Liver (tissue), 10 donors: ENCODE measurements at places on chromosomes 6 and 20.

DNA sequence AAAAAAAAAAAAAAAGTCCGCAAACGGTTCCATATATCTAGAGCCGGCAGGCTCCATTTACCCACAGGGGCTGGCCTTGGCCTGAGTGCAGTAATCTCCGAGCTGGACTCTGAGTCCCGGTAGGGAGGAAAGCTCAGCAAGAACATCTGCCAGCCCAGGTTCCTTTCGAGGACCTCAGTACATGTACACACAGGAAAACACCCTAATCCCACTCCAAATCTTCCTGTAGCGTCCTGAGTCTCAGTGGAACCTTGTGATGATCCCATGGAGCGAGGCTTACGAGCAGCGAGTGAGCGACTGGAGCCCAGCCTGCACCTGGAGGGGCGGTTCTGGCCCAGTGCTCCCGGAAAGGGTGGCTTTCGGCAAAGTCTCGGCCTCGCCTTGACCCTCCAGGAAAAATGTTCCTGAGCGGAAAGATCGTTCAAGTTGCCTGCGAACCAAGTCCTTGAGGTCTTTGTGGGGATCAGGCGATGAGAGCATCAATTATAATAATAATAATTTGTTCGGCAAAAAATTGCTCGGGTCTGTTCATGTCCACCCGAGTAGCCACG lies 32.1 kb downstream of the PRSS16 start:
- DNase-seq = no peak
- no peaks in the 10 kb centered on the region for H3K4me1 ChIP-seq
- H3K4me3 ChIP-seq = no peak overlapping the region
- H3K27me3 ChIP-seq = peaks cover 22% of the 10 kb centered on the region
- H3K27ac ChIP-seq = no peak overlapping the region

- no peaks in the 10 kb centered on the region for H3K36me3 ChIP-seq
- H3K4me1 ChIP-seq = no peaks in the 10 kb centered on the region
- DNase-seq = no peak
- no peak overlapping the region for H3K4me3 ChIP-seq
- H3K27ac ChIP-seq = no peak overlapping the region
Measured at GRCh38 chr20:47377122-47377722, 20.7 kb upstream of the ZMYND8 start.

DNA sequence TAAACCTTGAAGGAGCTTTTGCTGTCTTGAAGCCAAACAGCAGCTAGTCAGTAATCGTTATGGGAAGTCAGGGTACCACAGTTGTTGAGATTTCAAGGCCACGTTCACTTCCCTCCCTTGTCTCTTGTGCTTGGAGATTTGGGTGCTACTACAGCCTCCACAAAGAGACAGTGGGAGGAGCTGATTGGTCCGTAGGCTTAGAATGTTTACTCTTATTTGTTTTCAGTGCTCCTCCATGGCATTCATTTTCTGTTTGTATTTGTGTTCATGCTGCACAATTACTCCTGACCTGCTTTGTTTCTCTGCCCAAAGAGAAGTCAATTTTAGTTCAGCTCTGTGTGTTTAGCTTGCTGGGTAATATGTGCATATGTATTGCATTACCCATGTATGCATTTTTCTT lies 147.7 kb downstream of the PRL start:
- no peaks in the 10 kb centered on the region for H3K36me3 ChIP-seq
- H3K4me1 ChIP-seq = peaks cover 3% of the 10 kb centered on the region
- H3K4me3 ChIP-seq = no peak overlapping the region
- no peak overlapping the region for H3K27ac ChIP-seq

GRCh38 chr6:134954272-134955000 lies 4.5 kb upstream of the ALDH8A1 start:
- DNase-seq = no peak
- no peak overlapping the region for H3K27ac ChIP-seq
- no peaks in the 10 kb centered on the region for H3K27me3 ChIP-seq
- H3K4me1 ChIP-seq = peaks cover 17% of the 10 kb centered on the region
- H3K4me3 ChIP-seq = no peak overlapping the region

DNA sequence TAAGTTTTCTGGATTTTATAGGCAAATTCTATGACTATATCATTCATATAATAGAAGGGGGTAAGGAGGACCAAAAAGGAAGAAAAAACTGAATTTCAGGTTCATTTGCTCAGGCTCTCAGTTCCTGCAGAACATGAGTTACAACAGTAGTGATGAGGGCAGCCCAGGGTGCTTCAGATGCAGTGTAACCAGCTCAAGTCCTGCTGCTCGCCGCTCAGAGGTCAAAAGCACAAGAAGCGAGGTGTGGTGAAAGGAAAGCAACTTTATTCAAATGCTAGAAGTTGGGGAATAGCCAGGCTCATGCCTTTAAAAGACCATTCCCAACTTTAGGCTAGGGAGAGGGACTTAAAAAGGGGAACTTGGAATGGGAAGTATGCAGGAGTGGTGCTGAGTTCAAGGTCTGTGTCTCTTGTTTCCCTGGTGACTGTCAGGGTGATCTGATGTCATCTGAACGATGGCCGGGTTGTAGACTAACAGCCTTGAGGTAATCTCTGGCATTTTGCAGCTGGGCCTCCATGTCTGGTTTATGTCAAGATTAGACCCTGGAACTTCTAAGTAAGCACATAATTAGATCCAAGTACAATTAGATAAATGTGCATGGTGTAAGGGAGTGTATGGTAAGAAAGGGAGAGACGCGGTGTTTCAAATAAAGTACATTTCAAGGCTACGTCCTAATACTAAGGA lies 14.5 kb upstream of the SEC63 start:
- H3K4me3 ChIP-seq = no peak overlapping the region
- H3K27me3 ChIP-seq = no peaks in the 10 kb centered on the region
- DNase-seq = no peak

DNA sequence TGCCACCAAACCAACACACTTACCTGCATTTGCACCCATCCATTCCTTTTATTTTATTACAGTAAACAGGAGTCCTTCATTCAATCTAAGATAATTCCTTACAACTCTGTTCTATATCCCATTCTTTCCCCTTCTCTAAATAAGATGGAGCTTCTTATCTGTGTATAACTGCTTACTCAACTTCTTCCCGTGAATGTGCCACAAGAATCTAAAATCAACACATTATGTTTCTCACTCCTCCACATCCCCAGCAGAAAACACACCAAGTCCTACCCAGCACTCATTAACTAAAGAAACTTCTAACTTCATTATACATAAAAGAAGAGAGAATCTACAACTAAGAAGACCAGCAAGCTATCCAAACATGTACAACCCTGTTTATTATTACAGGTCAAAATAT lies 141.1 kb downstream of the COL21A1 start:
- no peak for DNase-seq
- H3K36me3 ChIP-seq = no peaks in the 10 kb centered on the region
- H3K4me3 ChIP-seq = no peak overlapping the region
- H3K27ac ChIP-seq = no peak overlapping the region

GRCh38 chr6:109252261-109253041 lies 129.8 kb downstream of the CD164 start:
- H3K27me3 ChIP-seq = no peaks in the 10 kb centered on the region
- H3K4me3 ChIP-seq = no peak overlapping the region
- peaks cover 9% of the 10 kb centered on the region for H3K4me1 ChIP-seq
- no peak overlapping the region for H3K27ac ChIP-seq
- no peak for DNase-seq
- H3K36me3 ChIP-seq = no peaks in the 10 kb centered on the region

- H3K27me3 ChIP-seq = no peaks in the 10 kb centered on the region
- peaks cover 17% of the 10 kb centered on the region for H3K4me1 ChIP-seq
- no peak overlapping the region for H3K4me3 ChIP-seq
- H3K36me3 ChIP-seq = no peaks in the 10 kb centered on the region
- DNase-seq = no peak
- H3K27ac ChIP-seq = no peak overlapping the region
Measured at GRCh38 chr20:36481380-36482043, 59.8 kb upstream of the MYL9 start.

DNA sequence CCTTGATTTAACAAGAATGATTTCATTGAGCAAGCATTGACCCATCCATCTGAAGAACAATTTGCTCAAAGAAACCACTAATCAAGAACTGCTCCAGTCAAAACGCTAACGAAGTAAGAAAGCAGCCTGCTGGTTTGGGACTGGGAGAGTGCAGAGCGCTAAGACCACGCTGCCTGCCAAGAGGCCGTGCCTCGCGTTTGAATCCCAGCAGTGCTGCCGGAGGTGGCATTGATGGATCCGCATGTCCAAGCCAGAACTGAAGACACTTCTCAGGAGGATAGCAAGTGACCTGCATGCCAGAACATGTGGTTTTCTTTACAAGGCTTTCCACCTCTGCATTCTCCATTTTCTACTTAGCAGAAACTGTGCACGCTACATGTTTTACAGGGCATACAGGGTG lies 105.2 kb upstream of the FOXC1 start:
- H3K36me3 ChIP-seq = no peaks in the 10 kb centered on the region
- H3K4me1 ChIP-seq = no peaks in the 10 kb centered on the region
- H3K27ac ChIP-seq = no peak overlapping the region
- no peak overlapping the region for H3K4me3 ChIP-seq

DNA sequence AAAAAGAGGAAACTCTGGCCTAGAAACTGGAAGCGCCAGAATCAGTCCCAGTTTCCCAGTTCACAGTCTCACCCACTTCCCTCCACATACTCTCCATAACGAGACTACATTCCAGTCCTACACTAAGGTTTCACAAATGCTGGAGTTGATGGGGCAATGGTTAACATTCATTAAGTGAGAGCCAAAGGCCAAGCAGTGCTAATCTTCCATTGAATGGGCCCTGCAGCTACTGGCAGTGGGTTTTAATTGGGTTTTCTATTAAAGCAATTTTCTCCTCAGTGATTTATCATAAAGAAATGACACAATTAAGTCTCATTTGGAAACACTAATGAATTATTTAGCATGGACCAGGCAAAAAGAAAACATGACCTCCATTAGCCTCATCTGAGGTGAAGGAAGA lies 20.8 kb upstream of the NRSN1 start:
- no peak overlapping the region for H3K27ac ChIP-seq
- no peaks in the 10 kb centered on the region for H3K27me3 ChIP-seq
- DNase-seq = no peak
- no peaks in the 10 kb centered on the region for H3K36me3 ChIP-seq
